ENCODE measurements at places on chromosomes 2 and 18. TPM values are rescaled to one million over a fixed set of nuclear protein-coding genes. Genes with fewer than 3 reads are reported as not detected.

TEKT4 gene
- not detected for total RNA-seq

ADAM23 gene
- 15.3 TPM for total RNA-seq

ALS2 gene
- 42.5 TPM for total RNA-seq

KHK gene
- 2.1 TPM for total RNA-seq

PAX3 gene
- not detected for total RNA-seq

FBXO41 gene
- 0.56 TPM for total RNA-seq

PSMD1 gene
- 191 TPM for total RNA-seq

TMEM247 gene
- not detected for total RNA-seq

NYAP2 gene
- not detected for total RNA-seq

ST6GAL2 gene
- total RNA-seq, result not detected

CCL20 gene
- 1.1 TPM for total RNA-seq

TACR1 gene
- not detected for total RNA-seq

IL37 gene
- not detected for total RNA-seq

ELOA2 gene
- not detected for total RNA-seq

EPAS1 gene
- total RNA-seq, result 69.8 TPM

OTX1 gene
- total RNA-seq, result 0.33 TPM

PNO1 gene
- total RNA-seq, result 27.5 TPM

EHBP1 gene
- 22.2 TPM for total RNA-seq

ITPRIPL1 gene
- total RNA-seq, result 5.4 TPM

INHBB gene
- 0.25 TPM for total RNA-seq

C2orf42 gene
- 10.4 TPM for total RNA-seq

CIB4 gene
- total RNA-seq, result not detected

MYO3B gene
- not detected for total RNA-seq

RESP18 gene
- not detected for total RNA-seq

RAD51AP2 gene
- not detected for total RNA-seq

PARD6G gene
- 0.99 TPM for total RNA-seq

IL36RN gene
- not detected for total RNA-seq

EVX2 gene
- total RNA-seq, result not detected

MARCO gene
- not detected for total RNA-seq

FEV gene
- not detected for total RNA-seq

EVA1A gene
- 149 TPM for total RNA-seq

Data from pulmonary artery endothelial cell (primary cell).